ENCODE measurements at places on chromosomes 16 and 17. TPM values are rescaled to one million over a fixed set of nuclear protein-coding genes. Genes with fewer than 3 reads are reported as not detected.

- H3K36me3 ChIP-seq: no peaks in the 10 kb centered on the region
- no peak overlapping the region for H3K4me3 ChIP-seq
- H3K27me3 ChIP-seq: no peaks in the 10 kb centered on the region
- DNase-seq: no peak
Observed at GRCh38 chr17:42488032-42488431, 29.4 kb downstream of the ATP6V0A1 start.

DNA sequence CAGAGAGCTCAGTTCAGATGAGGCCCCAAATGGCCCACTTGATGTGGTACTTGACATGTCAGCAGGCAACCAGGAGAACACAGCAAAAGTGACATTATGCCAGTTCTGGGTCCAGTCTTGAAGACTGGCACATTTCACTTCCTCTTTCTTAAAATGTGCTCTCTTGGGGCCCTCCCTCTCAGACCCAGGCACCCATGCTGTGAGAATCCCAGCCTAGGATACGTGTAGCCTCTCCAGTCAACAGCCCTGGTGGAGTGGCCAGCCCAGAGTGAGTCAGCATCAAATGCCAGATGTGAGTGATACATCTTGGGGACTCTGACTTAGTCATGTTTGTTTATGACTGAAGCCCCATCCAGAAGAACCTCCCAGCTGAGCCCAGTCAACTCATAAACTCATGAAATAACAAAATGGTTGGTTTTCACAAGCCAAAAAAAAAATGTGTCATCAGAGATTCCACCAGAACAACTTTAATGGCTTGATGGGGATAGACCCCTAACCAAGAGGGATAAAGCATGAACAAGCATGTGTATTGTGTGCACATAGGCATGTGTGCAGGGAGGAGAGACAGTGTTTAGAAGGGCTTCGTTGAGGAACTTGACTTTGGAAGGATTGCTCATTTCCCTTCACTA lies 82.5 kb upstream of the TNRC6C start:
- H3K4me3 ChIP-seq: no peak overlapping the region
- H3K27me3 ChIP-seq: no peaks in the 10 kb centered on the region
- H3K27ac ChIP-seq: no peak overlapping the region
- H3K4me1 ChIP-seq: peaks cover 5% of the 10 kb centered on the region
- no peaks in the 10 kb centered on the region for H3K36me3 ChIP-seq

DNA sequence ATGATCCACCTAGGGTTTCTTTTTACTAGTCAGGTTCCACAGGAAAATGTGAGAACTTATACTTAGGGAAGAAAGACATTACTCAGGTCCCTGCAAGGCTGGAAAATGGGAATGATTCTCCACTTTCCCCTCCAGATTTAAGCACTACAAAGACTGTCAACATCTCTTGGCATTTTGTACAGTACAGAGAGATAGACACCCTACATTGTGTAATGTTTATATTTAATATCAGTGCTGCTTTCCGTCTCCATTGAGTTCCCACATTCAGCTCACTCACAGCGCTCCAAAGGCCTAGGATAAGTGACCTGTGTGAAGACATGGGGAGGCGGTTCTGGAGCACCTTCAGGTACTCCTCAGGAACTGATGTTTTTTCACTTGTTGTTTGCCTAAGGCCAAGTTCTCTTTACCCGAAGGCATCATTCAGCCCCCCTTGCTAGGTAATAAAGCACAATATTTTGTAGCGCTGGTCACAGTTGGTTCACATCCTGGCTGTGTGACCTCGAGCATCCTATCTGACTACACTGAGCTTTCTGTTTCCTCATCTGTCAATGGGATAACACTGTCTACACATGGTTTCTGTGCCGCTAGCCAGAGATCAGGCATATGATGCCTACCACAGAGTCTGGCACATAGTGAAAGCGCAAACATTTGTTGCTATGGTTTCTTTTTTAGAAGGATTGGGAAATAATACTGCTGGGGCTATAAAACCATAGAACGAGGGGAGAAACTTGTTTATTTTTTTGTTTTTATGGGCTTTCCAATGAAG lies 226.6 kb downstream of the ZFHX3 start:
- H3K27ac ChIP-seq: no peak overlapping the region
- H3K4me3 ChIP-seq: no peak overlapping the region
- DNase-seq: no peak
- H3K27me3 ChIP-seq: no peaks in the 10 kb centered on the region

GRCh38 chr17:36598951-36599401 lies 2.4 kb upstream of the MRM1 start:
- peak overlapping the region; percentile 18 for H3K4me3 ChIP-seq
- peaks cover 7% of the 10 kb centered on the region for H3K4me1 ChIP-seq
- H3K27ac ChIP-seq: peak overlapping the region; percentile 83

DNA sequence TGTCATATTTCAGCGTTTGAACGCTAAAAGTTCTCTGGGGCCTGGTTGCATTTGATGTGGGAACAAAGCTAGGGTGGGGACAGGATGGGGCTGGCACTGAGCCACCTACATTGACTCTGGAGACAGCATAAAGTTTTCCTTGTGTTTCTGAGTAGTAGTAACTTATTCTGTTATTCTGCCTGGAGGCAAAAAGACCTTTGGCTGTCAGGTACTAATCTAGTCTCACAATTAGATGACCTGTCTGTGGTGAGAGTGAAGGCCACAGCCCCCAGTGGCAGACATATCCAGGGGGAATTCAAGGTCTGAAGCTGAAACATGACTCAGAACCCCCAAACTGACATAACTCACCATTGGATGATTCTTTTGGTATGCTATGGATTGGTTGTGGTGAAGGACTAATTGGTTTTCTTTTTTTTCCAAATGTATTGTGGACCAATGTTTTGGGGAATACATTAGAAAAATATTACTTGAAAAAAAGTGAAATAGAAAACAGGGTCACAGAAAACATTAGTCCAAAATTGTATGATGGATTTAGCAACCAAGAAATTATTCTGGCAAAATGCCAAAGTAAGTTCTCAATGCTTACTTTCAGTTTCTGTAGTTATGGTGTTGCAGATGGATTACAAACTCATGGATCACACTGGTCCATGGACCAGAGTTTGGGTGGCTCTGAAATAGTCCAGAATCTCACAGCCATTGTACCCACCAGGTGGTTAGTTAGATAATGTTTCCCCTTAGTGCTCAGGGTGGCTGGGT lies 10.5 kb upstream of the SALL1 start:
- H3K4me1 ChIP-seq: no peaks in the 10 kb centered on the region
- H3K27me3 ChIP-seq: no peaks in the 10 kb centered on the region
- no peak overlapping the region for H3K27ac ChIP-seq
- H3K36me3 ChIP-seq: no peaks in the 10 kb centered on the region
- H3K4me3 ChIP-seq: no peak overlapping the region

- no peaks in the 10 kb centered on the region for H3K4me1 ChIP-seq
- H3K27ac ChIP-seq: no peak overlapping the region
- H3K4me3 ChIP-seq: no peak overlapping the region
- no peaks in the 10 kb centered on the region for H3K27me3 ChIP-seq
- DNase-seq: no peak
- no peaks in the 10 kb centered on the region for H3K36me3 ChIP-seq
Observed at GRCh38 chr16:51822471-51822870, 671.4 kb upstream of the SALL1 start.

CHST6 gene
- total RNA-seq: 50.2 TPM

PDILT gene
- total RNA-seq: not detected

NARF gene
- total RNA-seq: 39.4 TPM

MT3 gene
- total RNA-seq: not detected

ZP2 gene
- 0.54 TPM for total RNA-seq

WFIKKN2 gene
- not detected for total RNA-seq
